Fibroblast of skin of left quadriceps (primary cell): ENCODE measurements at places on chromosomes 12 and 14.

GRCh38 chr14:69567563-69567962, 7.1 kb downstream of the CCDC177 start:
- no peak for DNase-seq

DNA sequence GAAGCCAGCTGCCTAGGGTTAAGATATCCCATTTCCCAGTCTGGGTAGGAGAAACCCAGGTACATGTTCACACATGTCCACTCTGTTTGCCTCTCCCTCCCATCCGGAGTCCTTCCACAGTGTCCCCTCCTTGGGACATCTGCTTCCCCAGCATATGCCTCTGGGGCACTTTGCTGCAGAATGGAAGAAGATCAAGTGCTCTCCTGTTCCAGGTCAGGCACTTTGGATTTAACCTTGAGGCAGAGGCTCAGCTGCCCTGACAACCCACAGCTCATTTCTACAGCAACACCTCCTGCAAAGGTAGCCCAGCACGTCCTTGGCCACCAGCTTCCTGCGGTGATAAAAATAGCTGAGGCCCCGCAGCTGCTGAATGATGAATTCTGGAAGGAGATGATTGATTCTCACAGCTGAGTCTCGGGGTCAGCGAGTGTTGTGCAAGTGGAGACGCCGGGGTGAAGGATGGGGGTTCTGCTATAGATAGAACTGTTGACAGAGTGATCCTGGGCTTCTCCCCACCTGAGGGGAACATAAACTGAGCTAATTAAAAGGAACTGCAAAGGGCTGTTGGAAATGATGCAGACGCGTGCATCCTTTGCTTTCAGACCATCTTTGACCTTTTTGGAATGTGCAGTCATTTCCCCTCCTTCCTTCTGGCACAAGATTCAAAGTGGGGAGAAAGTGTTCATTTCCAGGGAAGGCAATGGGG, 145.0 kb downstream of the SLC38A6 start:
- DNase-seq: no peak

DNA sequence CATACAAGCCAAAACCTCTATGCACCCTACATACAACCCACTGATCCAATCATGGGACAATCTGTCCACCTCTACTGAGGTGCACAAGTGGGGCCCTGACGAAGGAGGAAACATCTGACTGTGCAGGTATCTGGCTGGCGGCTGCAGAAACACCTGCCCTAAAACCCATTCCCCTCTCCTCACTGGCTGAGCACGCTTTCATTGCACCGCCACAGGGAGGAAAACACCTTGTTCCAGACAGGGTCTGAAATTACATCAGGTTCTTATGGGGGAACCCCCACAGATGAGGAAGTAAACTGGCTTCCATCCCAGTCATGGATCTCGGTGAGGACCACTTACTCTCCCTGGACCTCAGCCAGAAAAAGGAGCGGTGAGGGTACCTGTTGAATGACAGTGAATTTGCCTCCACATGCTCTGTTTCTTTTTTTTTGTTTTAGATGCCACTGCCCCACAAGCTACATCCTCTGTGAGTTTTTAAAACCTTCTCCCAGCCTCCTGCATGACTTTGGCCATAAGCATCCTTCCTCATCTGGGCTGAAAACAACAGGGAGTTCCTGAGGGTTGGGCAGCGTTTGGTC, 23.8 kb upstream of the DGLUCY start:
- DNase-seq: no peak

DNA sequence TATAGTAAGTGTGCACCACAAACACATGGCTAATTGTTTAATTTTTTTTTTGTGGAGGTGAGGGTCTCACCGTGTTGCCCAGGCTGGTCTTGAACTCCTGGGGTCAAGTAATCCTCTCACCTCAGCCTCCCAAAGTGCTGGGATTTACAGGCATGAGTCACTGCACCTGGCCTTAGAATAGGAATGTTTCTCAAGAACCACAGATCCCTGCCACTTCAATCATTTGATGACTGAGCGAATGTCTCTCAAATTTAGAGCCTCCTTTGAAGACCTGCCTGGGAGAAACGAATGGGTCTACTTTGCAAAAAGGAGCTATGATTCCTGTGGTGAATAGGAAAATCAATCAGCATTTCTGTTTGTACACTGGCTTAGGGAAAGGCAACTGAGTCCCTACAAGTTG, 33.5 kb upstream of the CHST11 start:
- no peak for DNase-seq

DNA sequence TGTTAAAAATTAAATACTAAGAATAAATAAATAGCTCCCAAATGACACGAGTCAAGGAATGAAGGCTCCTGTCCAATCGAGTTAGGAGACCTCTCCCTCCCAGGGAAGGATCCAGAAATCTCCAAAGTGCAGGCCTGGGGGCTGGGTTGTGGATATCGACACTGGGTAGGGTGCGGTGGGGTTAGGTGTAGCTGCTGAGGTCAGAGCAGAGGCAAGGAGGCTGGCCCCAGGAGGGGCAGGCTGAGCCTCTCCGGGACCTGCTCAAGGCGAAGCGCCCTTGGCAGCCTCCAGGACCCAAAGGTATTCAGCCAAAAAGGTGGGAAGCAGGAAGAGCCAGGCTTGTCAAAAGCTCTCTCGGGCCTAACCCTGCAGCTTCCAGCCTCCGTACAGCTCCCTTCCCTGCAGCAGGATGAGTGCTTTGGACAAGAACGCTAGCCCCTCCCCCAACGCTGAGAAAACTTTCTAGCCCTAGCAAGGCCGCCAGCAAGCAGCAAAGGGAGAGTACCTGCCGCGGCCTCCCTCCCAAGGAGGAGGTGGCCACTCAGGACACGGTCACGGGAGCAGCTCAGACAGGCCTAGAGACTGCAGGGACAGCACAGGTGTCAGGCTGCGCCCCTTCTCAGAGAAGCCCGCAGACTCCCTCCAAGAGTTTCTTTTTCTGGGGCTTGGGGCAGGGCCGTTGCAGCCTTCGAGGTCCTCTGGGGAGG, 3.7 kb upstream of the PNMA1 start:
- no peak for DNase-seq

DNA sequence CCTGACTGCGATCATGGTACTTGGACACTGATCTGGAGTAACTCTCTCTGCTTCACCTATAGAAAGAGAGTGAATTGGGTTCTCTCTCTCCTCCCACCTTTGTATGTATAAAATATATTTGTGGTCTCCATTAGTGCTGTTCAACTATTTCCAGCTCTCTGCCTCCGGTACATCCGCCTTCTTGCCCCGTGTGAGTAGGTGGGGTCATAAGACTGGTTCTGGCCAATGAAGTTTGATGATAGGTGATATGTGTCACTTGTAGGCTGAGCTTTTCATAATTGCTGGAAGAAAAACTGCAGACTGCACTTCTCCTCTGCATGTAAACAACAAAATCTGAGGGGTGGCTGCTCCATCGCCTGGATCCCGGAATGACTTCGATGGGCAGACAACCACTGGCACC, 210.4 kb downstream of the EXOC5 start:
- no peak for DNase-seq

- DNase-seq: no peak
Measured at GRCh38 chr14:74649167-74649566, 37.1 kb upstream of the LTBP2 start.

DNA sequence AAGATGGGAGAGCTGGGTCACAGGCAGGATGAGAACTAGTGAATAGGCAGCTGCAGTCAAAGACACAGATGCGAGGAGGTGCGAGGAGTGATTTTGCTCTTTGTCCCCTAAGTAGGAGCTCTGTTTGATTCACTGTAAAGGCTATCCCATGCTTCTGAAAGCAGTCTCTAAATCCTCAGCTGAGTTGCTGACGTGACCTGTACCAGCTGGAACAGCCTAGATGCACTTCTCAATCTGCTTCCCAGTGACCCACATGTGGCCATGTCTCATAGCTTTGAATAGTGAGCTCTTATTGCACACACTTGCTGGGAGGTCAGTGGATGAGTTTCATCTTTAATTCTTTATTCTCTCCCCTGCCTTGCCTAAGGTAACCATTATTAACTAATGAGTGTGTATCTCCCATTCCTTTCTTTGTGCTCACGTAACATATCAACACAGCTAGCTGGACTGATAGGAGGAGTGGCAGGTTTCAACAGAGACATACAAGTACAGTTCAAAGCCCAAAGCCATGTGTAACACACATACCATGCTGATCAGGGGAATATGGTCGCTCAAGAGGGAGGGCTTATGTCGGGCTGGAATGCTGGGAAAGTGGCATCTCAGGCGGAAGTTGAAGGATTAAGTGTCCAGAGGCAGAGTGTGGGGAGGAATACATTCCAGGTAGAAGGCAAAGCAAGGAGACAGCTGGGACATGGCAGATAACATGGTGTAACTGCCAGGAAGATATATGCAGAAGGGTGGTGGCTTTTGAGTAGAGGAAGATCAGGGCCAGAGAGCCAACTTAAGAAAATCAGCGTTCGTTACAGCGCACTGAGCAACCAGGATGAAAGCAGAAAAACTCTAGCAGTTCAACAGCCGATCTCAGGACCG, 15.4 kb upstream of the YY1 start:
- no peak for DNase-seq

DNA sequence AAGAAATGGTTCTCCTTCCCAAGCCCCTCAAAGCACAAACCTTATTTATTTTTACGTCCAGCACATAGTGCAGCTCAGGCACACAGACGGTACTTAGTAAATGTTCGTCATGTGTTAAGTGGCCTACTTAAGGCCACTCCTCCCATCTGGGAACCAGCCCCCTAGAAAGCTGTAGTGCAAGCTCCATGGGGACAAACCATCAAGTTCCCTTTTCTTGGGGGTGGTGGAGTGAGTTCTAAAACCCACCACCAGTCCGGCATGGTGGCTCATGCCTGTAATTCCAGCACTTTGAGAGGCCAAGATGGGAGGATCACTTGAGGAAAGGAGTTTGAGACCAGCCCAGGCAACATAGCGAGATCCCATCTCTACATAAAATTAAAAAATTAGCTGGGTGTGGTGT, 49.4 kb downstream of the PITPNM2 start:
- DNase-seq: no peak

GRCh38 chr12:11631288-11631687, 18.2 kb upstream of the ETV6 start:
- no peak for DNase-seq

DNA sequence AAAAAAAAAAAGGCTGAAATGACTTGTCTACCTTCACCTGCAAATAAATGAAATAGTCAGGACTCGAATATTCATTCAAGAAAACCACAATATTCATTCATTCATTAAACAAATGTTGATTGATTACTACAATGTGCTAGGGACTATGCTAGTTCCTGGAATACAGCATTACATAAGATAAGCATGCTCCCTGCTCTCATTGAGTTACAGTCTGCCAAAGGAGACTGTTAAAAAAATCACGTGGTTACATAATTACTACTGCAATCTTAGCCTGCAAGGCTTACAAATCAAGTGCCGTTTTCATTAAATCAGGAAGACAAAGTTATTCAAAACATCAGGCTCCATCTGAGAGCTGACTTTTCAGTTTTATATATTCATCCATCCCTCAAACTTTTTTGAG, 70.4 kb upstream of the RIC8B start:
- no peak for DNase-seq

DNA sequence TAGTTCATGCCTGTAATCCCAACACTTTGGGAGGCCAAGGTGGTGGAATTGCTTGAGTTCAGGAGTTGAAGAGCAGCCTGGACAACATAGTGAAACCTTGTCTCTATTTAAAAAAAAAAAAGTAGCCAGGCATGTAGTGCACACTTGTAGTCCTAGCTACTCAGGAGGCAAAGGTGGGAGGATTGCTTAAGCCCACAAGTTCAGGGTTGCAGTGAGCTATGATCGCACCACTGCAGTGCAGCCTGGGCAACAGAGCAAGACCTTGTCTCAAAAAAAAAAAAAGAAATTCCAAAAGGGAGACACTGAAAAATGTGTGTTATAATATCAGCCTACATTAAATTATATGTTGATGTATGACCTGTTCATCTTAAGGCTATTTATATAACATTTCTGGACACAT, 14.7 kb downstream of the TMPO start:
- DNase-seq: no peak

DNA sequence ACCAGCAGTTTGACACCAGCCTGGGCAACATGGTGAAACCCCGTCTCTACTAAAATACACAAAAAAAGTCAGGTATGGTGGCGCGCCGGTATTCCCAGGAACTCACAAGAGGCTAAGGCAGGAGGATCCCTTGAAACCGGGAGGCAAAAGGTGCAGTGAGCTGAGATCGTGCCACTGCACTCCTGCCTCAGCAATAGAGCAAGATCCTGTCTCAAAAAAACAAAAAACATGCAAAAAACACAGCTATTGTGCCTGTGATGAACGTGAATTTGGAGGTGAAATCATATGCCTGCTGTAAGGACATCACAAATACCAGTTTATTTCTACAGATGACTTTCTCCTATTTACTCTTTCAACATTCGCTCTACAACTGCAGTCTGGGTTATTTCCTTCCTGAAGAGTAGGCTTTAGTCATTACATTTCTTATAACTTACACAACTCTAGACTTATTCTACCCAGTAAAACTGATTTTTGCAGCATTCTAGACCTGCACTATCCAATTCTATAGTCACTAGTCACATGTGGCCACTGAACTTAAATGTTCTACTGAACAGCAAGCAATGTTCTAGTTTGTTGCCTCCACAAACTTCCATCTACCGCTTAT, 48.3 kb downstream of the HNRNPC start:
- DNase-seq: peak; percentile 4

DNA sequence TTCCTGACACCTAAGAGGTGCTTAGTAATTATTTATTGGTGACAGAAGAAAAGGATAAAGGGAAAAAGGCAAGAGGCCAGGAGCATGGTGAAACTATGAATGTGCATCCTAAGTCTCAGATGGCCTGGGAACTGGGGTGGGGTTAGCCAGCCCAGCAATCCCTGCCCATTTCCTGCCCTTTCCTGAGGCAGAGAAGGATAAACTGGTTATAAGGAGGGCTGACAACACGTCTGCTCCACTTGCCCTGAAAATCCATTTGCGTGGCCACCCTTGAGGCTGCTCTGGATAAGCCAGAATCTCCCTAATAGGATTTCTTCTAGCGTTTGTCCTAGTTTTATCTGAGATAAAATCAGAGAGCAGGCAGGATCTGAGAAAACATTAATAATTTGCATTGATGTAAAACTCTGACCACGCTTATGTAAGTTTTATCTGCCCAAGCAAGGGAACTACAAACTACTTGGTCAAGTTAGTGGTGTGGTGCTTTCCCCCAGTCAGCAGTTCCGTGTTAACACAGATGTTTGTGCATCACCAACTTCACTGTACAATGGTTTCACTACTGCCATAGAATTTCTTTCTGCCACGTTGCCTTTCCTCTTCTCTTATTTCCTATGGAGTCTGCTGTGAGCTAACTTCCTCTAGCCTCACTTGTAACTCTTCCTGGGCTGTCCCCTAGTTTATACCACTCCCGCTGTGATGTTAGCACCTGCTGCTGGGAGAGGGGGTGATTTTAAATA, 392.7 kb downstream of the RPS29 start:
- DNase-seq: no peak
